ENCODE measurements at places on chromosomes 11 and 22.

GRCh38 chr11:121800240-121800639 is 315.8 kb downstream of the BLID start:
- no peaks in the 10 kb centered on the region for H3K36me3 ChIP-seq
- no peaks in the 10 kb centered on the region for H3K27me3 ChIP-seq
- no peaks in the 10 kb centered on the region for H3K4me1 ChIP-seq
- no peak for DNase-seq
- no peak overlapping the region for H3K27ac ChIP-seq

DNA sequence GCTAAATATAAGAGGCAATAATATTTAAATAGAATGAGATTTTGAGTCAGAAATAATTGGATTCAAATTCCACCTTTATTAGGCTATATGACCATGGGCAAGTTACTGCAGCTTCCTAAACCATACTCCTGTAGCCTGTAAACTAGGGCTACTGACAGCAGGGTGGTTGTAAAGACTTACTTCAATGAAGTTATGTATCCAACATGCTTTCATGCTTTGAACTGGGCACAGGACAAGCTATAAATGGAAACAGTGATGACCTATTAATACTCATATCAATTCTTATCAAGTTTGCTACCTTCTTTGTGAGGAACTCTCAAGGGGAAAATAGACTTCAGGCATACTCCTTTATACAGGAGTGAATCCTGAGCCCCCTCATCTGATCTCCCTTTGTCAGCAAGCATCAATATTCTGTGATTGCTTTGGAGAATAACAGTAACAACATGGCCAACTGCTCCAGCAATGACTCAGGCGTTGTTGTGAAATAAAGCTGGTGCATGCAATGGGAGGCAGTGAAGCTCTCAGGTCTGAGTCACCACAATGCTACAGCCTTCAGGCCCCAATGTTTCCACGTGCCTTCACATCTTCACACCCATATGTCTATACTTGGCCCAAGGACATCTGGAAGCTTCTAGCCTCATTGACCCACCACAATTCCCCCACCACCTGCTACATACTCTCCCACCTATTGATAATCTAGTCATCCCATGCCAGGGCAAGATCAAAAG is 102.5 kb downstream of the KCNA4 start:
- H3K27ac ChIP-seq = no peak overlapping the region
- no peaks in the 10 kb centered on the region for H3K27me3 ChIP-seq
- no peak for DNase-seq
- no peak overlapping the region for H3K4me3 ChIP-seq
- H3K4me1 ChIP-seq = no peaks in the 10 kb centered on the region

DNA sequence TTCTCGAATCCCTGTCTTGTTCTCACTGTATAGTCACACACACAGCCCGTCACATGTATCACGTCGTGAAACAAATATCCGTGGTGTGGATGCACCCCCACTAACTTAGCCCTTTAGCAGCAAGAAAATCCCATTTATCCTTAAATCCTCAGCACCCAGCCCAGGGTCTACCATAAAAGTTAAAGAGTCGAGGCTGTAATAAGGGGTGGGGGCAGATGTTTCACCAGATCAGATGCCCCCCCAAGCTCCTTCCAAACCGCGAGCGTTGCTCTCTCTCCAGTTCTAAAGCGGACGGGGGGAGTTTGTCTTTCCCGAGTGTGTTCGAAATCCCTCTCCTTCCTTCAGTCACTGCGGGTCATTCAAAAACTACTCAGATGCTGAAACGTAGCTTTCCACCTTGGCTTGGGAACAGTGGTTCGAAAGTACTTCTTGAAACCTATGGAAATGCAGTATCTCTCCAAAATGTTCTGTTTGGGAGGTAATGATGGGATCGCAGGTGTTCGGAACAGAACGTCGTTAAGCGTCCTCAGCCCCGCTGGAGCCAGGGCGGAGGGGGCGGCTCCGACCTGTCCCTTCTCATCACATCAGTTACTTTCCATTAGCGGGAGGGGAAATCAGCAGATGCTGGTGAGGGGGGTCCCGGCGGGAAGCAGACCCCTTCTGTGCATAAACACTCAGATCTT is 156.2 kb downstream of the BRD1 start:
- DNase-seq = no peak
- H3K36me3 ChIP-seq = no peaks in the 10 kb centered on the region
- peaks cover 6% of the 10 kb centered on the region for H3K4me1 ChIP-seq
- H3K4me3 ChIP-seq = no peak overlapping the region
- H3K27me3 ChIP-seq = peaks cover 35% of the 10 kb centered on the region

GRCh38 chr11:76626921-76627401 is 43.6 kb downstream of the LRRC32 start:
- DNase-seq = no peak
- no peaks in the 10 kb centered on the region for H3K36me3 ChIP-seq
- no peak overlapping the region for H3K4me3 ChIP-seq
- no peak overlapping the region for H3K27ac ChIP-seq
- peaks cover 45% of the 10 kb centered on the region for H3K4me1 ChIP-seq

- H3K4me3 ChIP-seq = no peak overlapping the region
- H3K4me1 ChIP-seq = peaks cover 12% of the 10 kb centered on the region
- H3K27me3 ChIP-seq = no peaks in the 10 kb centered on the region
- peak overlapping the region; percentile 72 for H3K27ac ChIP-seq
- DNase-seq = no peak
Observed at GRCh38 chr11:61447601-61448551, 18.0 kb downstream of the SDHAF2 start.

DNA sequence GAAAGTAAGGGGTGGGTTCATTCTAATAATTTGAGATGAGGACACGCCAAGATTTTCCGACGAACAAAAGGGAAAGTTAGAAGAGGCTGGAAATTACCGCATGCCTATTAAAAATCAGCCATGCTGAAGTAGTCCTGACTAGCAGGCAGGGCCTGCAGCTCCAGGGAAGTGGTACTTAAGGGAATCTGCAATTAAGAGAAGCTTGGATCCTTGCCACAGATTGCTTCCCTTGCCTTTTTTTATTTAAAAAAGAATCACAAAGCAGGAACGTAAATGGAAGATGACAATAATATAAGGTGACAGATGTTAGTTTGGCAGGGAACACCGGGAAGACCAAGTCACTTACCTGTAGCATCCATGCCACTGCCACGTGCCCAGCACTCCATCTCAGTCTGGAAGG is 359.3 kb downstream of the CADM1 start:
- H3K27me3 ChIP-seq = no peaks in the 10 kb centered on the region
- no peak for DNase-seq
- H3K4me1 ChIP-seq = no peaks in the 10 kb centered on the region
- H3K36me3 ChIP-seq = no peaks in the 10 kb centered on the region

DNA sequence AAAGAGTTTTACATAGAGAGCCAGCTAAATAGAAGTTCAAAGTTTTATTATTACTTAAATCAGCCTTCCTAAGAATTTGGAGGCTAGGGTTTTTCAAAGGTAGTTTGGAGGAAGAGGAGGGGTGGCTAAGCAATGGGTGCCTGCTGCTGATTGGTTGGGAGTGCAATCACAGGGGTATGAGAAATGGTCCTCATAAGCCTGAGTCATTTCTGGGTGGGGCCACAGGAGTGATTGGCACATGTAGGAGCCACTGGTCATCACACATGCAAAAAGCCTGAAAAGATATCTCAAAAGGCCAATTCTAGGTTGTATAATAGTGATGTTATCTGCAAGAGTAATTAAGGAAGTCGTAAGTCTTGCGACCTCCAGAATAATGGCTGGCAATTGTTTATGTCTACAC is 12.9 kb downstream of the OR51L1 start:
- H3K4me3 ChIP-seq = no peak overlapping the region
- H3K27me3 ChIP-seq = no peaks in the 10 kb centered on the region
- H3K27ac ChIP-seq = no peak overlapping the region
- no peaks in the 10 kb centered on the region for H3K4me1 ChIP-seq
- DNase-seq = no peak
- no peaks in the 10 kb centered on the region for H3K36me3 ChIP-seq

DNA sequence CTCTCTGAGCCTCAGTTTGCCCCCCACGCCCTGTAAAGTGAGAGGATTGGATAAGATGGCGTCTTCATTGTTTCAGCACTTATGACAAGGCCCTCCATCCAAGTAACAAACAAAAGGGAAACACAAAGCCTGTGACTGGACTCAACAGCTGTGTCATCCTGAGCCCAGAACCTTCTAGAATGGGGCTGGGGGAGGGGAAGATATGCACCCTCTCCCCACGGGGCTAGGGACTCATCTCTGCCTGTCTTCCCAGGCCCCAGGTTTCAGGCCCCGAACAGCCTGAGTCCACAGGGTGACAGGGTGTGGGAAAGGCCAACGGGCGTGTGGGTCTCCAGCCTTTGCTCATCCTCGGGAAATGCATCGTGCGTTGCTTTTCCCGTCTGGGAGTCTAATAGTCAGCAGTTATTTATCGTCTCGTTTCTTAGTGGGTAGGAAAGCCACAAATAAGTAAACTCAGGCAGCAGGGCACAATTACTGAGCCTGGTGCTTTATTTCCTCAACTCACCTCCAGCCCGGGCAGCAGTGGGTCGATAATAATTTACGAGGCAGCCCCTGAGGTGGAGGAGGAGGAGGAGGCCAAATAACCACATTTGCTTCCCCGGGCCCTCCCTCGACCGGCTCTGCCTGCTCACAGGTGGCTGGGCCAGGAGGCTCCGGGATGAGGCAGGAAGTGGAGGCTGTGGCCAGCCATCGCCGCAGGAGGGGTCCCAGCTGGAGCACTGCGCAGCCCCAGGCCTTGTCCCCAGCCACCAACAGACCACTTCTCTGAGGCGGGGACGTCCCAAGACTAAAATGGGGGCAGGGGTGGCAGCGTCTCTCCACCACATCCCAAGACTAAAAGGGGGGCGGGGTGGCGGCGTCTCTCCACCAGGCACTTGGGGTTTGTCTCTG is 54.4 kb downstream of the FLRT1 start:
- H3K27me3 ChIP-seq = no peaks in the 10 kb centered on the region
- no peak for DNase-seq
- H3K36me3 ChIP-seq = no peaks in the 10 kb centered on the region

DNA sequence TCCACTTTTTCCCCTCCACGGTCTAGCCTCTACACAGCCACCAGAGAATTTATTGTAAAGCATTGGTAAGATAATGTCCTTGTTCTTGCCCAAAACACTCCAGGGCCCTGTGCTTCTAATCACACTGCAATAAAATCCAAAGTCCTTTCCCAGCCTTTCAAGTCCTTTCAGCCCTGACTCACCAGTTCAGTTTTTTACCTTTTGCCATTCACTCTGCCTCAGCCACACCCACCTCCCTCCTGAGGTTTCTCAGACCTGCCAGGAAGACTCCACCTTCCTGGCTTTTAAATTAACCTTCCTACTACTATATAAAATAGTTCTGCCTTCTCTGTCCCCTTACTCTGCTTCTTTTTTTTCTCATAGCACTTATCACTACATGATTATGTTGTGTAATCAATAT is 91.0 kb upstream of the ARHGAP32 start:
- no peak overlapping the region for H3K27ac ChIP-seq
- no peaks in the 10 kb centered on the region for H3K27me3 ChIP-seq
- peaks cover 5% of the 10 kb centered on the region for H3K4me1 ChIP-seq
- H3K36me3 ChIP-seq = no peaks in the 10 kb centered on the region
- no peak overlapping the region for H3K4me3 ChIP-seq
- no peak for DNase-seq

DNA sequence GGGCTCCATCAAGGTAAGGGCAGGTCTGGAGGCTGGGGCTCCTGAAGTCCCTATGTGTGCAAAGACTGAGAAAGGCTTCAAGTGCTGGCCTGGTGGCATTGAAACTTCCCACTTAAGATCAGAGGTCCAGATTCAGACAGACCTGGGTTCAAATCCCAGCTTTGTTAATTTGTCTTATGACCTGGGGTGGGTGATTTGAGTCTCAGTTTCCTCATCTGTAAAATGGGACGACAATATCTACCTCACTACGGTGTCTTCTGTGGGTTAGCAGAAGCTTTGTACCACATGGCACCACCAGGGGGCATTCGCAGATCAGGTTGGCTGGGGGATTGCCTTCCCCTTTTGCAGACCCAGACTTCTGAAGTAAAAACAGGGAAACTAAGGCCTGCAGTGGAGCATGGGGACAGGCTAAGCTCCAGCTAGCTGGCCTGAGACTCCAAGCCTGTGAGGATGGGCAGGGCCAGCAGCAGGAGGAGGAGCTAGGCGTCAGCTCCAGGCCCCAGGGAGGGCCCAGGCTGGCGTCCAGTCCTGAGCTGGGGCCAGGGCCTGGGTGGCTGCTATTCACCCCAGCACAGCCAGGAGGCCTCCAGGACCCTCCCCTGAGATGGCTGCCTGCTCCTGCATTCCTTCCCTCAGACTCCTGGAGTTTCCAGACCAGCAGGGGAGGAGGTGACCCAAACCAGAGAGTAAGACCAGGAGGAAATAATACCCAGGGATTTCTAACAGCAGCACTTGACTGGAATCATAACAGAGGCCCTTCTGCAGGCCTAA is 1.5 kb downstream of the CASTOR1 start:
- no peak overlapping the region for H3K4me3 ChIP-seq
- H3K27ac ChIP-seq = peak overlapping the region; percentile 77
- no peaks in the 10 kb centered on the region for H3K27me3 ChIP-seq

DNA sequence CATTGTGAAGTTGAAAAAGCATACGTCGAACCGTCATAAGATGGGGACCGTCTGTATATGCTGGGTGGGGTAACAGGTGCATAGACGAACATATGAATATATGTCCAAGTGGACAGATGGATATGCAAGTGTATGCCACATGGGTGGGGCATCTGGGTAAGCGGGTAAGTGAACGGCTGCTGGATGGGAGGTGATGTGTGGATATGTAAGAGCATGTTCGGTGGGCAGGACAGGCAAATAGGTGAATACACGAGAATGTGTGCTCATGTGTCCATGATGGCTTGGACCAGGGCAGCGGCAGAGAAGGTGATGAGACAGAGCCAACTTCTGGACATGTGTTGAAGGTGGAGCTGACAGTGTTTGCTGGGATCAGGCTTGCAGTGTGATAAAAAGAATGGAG is 12.0 kb downstream of the IFITM10 start:
- no peaks in the 10 kb centered on the region for H3K4me1 ChIP-seq
- H3K27ac ChIP-seq = no peak overlapping the region
- no peaks in the 10 kb centered on the region for H3K27me3 ChIP-seq
- DNase-seq = no peak
- peak overlapping the region; percentile 51 for H3K4me3 ChIP-seq

- no peak overlapping the region for H3K4me3 ChIP-seq
- no peaks in the 10 kb centered on the region for H3K27me3 ChIP-seq
- no peaks in the 10 kb centered on the region for H3K4me1 ChIP-seq
- DNase-seq = no peak
Observed at GRCh38 chr11:47499614-47500013, 50.7 kb upstream of the RAPSN start.
